ENCODE measurements at places on chromosomes 2 and 18.

DNA sequence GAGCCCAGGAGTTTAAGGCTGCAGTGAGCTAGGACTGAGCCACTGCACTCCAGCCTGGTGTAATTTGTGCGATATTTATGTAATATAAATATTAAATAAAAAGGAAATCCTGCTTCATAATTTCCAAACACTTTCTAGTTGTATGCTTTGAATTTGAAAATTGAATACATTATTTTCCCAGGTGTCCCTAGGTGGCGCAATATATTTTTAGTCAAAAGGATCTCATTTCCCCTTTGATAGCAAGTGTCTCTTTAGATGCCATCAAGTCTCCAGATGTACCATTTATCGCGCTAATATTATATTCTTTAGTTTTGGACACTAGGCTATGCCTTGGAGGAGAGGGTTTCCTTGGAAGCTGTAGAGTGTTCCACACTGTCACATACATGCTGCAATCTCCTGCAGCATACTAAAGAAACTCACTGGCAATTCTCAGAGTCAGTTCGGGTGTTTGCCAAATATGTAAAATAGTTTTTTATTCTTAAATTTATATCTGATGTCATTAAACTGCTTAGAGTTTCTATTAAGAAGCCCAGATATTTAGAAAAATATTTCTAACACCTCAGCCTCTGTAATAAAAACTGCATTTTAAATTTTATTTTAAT, 5.6 kb upstream of the WDR7 start:
- DNase-seq, result no peak

DNA sequence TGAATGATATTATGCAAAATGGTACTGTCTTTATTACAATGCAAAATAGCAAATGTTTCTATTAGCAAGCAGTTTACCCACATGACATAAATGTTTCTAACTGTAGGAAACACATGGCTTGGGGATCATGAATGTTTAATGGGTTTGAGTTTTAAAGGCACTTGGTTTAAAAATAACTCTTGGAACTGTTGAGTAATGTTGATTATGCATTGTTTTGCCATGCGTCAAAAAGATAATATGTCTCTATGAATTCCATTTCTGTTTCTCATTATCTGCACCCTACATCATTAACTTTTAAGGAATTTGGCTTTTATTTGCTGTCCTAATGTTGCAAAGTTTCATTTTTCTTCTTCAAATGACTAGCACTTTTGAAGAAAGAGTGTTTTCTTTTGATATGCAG, 1355.5 kb downstream of the SUCLG1 start:
- peak; percentile 87 for DNase-seq

GRCh38 chr2:1601471-1602277, 142.6 kb downstream of the PXDN start:
- DNase-seq, result no peak

GRCh38 chr2:132678483-132678882, 8.5 kb upstream of the LYPD1 start:
- DNase-seq, result no peak

DNA sequence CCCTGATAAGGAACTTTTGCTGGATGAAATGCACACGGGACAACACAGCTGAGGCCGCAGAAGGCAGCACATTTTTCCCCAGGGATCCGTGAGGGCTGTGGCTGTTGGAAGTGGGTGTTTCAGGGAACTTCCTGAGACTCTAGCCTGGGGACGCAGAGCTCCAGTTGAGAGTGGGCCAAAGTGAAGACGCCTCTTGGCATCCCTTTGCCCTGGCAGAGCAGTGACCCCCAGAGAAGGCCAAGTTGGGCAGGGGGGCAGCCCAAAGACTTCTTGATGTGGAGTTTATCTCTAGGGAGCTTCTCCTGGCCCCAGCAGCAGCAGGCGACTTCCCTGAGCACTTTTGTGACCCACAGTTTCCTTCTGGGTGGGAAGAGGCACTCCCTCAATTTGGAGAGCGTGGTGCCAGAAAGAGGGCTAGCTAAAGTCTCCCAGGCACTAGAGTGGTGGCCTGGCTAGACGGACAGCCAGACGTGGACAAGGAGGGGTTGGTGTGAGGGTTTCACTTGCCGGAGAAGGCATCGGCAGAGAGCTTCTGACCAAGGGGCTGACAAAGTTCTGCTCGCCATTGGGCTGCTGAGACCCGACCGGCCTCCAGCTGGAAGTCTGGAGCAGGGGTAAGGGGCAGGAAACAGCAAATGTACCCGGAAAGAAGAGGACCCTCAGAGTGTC, 108.8 kb downstream of the ACKR3 start:
- no peak for DNase-seq

All from AG09309 (cell line).